Germinal center (tissue), 1 donor: ENCODE measurements at places on chromosomes 7 and 10.

- no peak for DNase-seq
These were observed 111.7 kb upstream of the COBL start for GRCh38 chr7:51428217-51428887.

DNA sequence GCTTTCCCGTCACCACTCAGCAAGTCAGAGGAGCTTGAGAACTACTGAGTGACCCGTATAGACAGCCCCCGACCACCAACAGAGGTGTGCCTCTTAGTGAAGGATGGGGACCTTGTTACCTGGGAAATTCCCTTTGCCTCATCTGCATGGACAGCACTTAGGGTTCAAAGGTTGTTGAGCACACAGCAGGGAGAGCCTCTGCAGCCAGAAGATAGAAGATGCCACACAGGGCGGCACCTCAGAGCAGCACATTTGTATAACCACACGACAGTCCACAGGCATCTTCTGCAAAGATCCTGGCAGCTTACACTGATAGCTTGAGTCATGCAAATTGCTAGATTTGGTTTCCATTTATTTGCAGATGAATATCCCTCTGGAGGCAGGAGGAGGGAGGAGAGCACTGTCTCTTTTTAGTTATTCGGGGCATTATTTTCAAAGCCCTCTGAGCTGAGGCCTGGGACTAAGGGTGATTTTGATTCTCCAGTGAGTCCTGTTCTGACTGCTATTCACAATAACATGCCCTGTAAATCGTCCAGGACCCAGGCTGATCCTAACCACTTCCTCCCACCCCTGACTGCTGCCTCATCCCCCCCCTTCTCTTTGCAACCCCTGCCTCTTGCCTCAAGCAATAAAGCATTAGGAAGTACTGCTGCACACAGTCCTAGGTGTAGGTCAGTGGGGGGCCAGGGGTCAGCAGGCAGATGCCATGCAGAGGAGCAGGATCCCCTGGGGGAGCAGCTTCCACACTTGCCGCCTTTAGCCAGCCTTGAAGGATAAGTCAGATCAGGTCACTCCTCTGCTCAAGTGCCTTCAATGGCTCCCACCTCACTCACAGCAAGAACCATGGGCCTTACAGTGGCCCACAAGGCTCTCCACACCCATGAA lies 24.6 kb upstream of the INMT start:
- DNase-seq: no peak

- no peak for DNase-seq
These were observed 630.3 kb upstream of the POT1 start for GRCh38 chr7:125559921-125560320.

GRCh38 chr10:107544706-107545520 lies 380.4 kb upstream of the SORCS1 start:
- DNase-seq: no peak

GRCh38 chr10:82190432-82191260 lies 315.7 kb downstream of the NRG3 start:
- DNase-seq: no peak

DNA sequence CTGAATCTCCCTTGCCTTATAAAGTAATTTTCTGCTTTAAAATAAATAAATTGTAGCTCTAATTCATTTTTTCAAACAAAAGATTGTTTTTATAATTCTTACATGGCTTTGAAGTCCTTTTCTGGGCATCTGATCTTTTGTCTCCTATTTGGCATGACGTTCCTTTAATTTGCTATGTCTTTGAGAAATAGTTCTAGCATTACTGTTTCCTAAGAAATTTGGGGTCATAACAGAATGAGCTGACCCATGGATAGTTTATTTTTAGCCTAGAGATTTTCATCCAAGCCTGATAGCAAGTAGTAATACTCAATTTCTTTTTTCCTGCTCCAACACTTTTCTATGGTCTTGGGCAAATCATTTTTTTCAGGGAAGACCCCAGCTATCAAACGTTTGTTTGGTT lies 31.4 kb downstream of the CCDC71L start:
- no peak for DNase-seq

DNA sequence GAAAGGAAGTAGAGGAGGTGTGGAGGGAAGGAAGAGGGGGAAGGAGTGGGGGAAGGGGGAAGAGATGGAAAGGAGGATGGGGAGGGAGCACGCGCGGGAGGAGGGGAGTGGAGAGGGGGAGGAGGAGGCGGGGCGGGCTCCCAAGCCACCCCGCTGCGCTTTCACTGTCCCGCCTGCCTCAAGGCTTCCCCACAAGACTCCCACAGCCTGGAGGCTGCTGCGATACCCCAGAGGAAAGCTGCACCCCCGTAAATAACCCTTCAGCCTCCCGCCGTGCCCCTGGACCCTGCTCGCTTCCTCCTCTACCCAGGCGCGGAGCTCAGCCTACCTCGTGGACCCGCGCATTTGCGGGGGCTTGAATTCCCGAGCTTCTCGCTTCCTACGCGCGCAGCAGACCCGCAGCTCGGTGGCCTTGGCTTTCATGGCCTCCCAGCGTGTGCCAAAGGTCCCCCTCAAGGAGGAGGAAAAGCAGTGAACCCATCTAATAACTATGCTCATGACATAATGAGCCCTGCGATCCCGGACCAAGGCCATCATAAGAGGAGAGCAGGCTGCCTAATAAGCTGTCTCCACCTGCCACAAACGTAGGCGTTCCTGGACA lies at the start of gene C10orf67:
Gene C10orf67 (minus strand): TSS at position 557 of the 601 bp plus-strand sequence. CDS start 23 bp downstream, at position 534.
- peak; percentile 42 for DNase-seq

GRCh38 chr7:76509931-76510877 lies at the start of gene UPK3B:
Gene UPK3B (plus strand): TSS chr7:76510552. CDS start chr7:76510653, 101 bp downstream.
- DNase-seq: no peak

GRCh38 chr7:135411098-135411497 lies 98.8 kb downstream of the CNOT4 start:
- no peak for DNase-seq

DNA sequence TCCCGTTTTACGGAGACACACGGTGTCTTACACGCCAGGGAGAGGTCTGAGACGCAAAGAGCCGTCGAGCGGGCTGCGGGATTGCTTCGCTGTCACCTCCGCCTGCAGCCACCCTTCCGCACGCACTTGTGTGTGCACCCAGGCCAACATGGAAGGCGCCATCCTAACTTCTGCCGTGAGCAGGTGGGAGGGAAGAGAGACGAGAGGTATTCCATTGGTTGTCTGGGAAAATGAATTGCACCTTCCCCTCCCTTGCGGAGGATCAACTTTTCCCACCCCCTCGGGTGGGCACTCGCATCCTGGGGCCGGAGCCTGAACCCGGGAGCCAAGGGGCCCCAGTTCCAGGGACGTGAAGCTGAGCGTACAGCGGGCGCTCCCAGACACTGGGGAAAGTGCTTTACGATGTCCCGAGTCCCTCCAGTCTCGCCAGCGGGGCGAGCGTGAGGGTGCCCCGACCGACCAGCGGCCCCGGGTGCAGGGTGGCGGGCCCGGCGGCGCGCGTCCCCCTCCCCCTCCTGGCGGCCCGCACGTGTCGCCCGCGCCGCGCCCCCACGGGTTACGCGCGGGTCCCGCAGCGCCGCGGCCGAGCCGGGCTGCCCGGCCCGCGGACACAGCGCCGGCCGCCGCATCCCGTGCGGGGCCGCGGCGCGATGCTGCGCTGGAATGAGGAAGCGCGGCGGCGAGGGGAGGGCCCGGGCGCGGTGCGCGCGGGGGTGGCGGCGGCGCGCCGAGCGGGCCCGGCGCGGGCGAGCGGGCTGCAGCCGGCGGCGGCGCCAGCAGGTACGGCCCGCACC lies 984 bp upstream of the IKZF1 start:
- peak; percentile 59 for DNase-seq

DNA sequence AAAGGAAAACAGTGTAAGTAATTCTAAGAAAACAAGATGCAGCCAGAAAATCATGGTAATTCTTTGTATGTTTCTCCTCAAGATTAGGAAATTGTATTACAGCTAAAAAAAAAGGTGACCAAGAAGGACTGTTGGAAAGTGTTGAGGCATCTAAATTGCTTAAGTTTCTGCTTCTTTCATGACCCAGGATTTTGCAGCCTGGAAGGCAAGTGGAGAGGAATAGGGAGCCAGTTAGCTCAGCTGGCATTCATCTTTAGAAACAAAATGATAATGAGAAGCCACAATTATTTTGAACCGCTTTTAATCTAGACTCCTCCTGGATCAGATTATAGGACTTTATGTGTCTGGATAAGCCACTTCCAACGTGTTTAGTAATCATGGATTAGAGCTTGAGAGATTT lies 56.8 kb upstream of the TMEM229A start:
- no peak for DNase-seq

GRCh38 chr7:158399762-158400161 lies 187.9 kb downstream of the PTPRN2 start:
- no peak for DNase-seq

GRCh38 chr7:135414850-135415439 lies 95.0 kb downstream of the CNOT4 start:
- peak; percentile 10 for DNase-seq

- peak; percentile 52 for DNase-seq
These were observed 656.5 kb downstream of the SDK1 start for GRCh38 chr7:3957472-3958108.

DNA sequence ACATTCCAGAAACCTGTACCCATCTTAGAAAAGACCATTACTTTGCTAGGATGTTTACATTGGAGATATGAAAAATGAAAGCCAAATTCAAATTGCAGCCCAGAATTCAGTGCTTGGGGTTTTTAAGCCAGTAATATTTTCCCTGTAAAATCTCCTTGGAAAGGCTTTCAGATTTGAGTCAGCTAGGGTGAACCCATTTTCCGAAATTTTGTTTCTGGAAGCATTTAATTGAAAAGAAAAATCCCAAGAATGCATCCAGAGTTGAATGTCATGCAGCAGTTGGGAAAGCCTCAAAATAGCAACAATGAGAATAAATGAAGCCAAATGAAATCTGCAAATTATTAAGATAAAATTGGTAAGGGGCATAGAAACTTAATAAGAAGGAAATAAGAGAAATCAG lies 106.4 kb downstream of the BMPER start:
- DNase-seq: no peak

- no peak for DNase-seq
These were observed 2.4 kb upstream of the ABRAXAS2 start for GRCh38 chr10:124799211-124799610.

GRCh38 chr10:8544057-8544380 lies 489.5 kb downstream of the GATA3 start:
- no peak for DNase-seq

- no peak for DNase-seq
These were observed 128.4 kb downstream of the NRBF2 start for GRCh38 chr10:63261496-63261895.

DNA sequence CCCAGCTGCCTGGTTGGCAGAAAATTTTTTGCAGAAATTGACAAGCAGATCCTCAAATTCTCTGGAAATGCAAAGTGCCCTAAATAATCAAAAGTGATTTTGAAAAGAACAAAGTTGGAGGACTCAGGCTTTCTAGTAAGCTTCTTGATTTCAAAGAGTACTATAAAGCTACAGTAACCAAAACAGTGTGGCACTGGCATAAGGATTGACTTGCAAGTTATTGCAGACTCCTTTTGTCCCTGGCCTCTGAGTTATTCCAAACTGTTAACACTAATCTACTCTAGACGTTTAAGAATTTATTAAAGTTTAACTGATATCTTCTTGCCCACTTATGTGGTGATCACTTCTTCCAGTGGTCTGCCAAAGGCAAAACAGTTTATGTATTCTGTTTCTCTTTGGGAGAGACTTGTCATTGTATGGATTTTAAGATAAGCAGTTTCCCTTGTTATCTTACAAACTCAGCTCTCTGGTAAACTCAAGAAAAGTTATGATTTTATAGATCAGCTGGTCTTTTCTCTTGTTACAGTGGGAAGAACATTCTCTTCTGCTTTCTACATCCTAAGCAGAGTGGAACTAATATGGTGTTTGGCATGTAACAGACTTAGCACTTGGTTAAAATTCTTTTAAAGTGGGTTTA lies 41.4 kb downstream of the LOXL4 start:
- no peak for DNase-seq

- no peak for DNase-seq
These were observed 117.0 kb downstream of the OAT start for GRCh38 chr10:124301736-124302135.

- DNase-seq: no peak
These were observed 189.8 kb downstream of the DPP6 start for GRCh38 chr7:154241988-154242387.

DNA sequence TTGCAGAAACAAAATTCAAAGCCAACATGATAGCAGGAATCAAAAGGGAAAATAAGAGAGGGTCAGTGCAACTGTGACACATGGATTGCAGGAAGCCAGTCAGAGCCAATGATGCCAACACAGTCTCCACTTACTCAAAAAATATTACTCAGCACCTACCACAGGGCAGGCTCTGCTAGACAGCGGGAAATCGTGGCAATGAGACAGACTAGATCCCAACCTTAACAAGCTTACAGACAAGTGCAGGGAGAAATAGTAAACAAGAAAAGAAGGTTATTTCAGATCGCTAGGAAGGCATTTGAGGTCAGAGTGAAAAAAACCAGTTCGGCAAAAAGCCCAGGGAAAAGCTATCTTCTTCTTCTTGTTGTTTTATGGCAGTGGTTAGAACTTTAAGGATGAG lies 45.2 kb upstream of the NPFFR1 start:
- DNase-seq: no peak

DNA sequence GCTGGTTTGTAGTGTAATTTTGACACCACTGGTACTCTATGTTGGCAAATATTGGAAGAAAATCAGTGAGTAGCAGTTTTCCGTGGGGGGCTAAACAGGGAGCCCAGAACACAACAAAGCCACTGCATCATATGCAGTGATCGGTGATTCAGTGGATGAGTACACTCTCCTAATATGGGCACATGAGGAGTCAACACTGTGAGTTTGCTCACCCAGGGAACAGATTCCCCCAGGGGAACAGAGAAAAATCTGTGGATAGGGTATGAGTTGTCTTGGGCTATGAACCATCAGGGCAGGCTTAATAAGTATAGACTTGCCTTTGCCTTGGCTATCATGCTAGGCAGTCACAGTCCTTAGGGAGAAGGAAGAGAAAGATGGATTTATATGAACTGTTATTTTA lies 227.7 kb upstream of the SEMA3E start:
- no peak for DNase-seq

- no peak for DNase-seq
These were observed 125.1 kb upstream of the NRP1 start for GRCh38 chr10:33459602-33460001.

DNA sequence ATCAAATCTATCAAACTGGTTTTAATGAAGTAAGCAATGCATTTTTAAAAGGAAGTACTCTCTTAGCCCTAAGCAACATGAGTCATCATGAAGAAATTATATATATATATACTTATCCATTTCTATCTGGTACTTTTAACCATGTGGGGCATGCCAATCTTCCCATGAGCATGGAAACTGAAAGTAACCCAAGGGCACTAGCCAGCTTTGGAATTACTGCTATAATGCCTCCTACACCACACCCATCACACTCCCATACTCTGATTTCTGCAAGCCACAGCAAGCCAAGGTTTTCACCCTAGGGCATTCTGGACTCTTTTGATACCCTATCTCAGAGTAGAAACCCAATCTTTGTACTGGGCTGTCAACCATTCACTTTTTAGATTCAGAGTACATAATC lies 204.6 kb downstream of the IMMP2L start:
- no peak for DNase-seq

DNA sequence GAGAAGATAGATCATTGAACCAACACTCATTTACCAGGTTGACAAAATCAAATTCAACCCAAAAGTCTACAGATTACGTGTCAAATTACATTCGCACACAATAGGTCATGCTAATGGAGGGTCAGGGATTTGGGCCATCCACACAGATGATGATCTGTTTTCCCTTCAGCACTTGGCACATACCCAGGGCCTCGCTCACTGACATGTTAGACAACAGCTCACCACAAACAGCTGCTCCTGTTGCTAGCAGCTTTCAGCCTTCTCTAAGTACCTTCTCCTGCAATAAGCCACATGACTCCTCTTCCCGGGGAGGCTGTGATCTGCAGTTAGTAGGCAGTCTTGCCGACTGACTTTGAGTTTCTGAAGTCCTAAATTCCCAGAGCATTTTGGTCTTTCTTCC lies 18.4 kb downstream of the NKX2-3 start:
- no peak for DNase-seq
